Endothelial cell (in vitro differentiated cells): ENCODE measurements at places on chromosomes 13 and 19.

- DNase-seq: no peak
Observed at GRCh38 chr19:10552510-10553053, 8.9 kb downstream of the ATG4D start.

DNA sequence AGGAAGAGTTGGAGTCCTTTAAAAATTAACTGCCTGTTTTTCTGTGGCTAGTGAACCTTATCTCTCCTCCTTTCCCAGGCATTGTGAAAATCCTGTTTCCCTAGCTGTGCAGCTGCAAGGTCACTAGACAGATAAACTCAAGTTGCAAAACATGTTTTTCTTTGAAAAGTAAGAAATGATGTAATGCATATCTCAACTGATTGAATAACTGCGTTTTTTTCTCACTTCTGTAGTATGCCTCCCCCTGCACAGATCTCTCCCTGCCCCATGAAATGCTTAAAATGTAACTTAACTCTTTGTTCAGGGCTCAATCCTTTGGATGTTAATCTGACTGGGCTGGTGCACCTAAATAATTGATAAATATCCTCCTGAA, 27.7 kb upstream of the CYSLTR2 start:
- DNase-seq: no peak

- DNase-seq: no peak
Observed at GRCh38 chr13:105336706-105337576, 1198.5 kb downstream of the EFNB2 start.

- no peak for DNase-seq
Observed at GRCh38 chr19:14467816-14468215, 7.3 kb downstream of the PTGER1 start.

DNA sequence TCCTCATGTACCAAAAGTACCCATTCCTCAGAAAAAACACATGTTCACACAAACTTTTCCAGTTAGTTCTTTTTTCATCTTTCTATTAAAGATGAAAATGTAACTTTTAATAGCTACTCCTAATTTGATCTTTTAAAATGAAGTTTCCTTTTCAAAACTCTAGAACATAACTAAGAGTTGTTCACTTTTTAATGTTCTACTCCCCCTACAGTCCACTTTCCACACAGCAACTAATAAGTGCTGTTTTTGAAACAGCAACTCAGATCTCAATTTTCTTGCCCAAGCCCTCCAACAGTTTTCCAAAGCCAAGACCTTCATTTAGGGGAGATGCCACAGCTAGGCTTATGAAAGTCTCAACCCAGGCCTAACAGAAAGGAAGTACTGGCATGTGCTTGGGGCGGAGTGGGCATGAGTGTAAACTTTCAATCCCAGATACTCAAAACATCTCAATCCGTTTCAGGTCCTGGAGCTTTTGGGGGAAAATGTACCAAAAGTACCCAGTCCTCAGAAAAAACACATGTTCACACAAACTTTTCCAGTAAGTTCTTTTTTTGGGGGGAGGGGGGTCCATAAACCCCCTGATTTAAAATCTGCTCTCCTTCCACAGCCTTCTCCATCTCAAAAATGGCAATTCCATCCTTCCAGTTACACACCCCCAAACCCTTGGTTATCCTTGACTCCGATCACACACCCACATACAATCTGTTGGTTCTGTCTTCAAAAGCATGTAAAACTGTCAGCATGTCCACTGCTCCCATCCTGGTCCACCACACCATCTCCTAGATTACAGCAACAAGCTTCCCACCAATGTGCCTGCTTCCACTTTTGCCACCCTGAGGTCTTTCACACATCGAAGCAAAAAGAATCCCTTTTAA, 2.0 kb downstream of the FBL start:
- DNase-seq: peak; percentile 36

- DNase-seq: no peak
Observed at GRCh38 chr13:21039097-21039800, 22.1 kb downstream of the LATS2 start.

DNA sequence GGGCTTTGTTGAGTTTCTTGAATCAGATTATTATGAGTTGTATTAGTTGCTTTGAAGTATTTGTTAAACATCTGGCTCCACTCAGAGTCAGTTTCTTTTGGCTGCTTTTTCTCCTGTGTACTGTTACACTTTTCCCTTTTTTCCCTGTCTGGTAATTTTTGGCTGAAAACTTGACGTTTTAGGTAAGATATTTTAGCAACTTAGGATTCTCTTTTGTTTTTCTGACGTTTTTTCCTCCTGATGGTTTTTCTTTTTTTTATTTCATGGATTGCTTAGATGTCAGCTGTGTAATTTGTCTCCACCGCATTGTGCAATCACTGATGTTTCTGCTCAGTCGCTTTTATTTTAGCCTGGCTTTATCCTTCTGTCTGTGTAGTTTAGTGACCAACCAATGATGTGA, 20.7 kb downstream of the RFC3 start:
- DNase-seq: no peak

DNA sequence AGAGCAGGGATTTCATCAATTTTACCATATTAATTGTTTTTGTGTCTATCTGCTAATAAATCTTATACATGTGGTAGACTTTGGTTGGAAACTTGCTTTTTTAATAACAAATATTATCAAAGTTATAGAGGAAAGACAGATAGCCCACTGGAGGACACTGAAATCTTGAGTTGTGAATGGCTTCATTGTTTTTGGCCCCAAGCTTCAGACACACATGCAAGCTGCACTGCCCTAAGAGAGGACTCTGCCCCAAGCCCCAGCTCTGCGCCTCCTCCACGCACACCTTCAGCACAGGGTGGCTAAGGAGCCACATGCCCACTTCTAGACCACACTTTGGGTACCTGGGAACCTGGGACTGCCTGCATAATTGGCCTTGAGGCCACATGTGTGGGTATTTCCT, 35.2 kb downstream of the RCBTB2 start:
- no peak for DNase-seq

DNA sequence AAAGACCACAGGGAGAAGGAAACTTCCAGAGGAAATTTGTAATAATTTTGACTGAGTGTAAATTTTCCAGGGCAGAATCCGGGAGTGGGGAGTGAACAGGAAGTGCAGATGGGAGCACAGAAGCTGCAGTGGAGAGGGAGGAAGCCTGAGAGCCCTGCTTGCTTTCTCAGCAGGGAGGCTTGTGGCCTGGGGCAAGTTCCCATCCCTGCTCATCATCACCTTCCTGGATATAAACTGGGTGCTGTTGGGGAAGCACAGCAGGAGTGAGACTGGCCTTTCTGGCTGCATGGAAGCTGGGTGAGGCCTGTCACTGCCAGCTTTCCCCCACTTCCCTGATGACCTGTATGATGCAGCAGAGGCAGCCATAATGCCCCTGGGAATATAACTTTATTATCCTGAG, 532.9 kb downstream of the SLITRK6 start:
- no peak for DNase-seq

GRCh38 chr13:49225223-49226042, 5.3 kb downstream of the MLNR start:
- no peak for DNase-seq

GRCh38 chr13:41782086-41782485, 178.8 kb downstream of the VWA8 start:
- no peak for DNase-seq

GRCh38 chr13:50636007-50636704, 207.3 kb downstream of the DLEU7 start:
- no peak for DNase-seq

DNA sequence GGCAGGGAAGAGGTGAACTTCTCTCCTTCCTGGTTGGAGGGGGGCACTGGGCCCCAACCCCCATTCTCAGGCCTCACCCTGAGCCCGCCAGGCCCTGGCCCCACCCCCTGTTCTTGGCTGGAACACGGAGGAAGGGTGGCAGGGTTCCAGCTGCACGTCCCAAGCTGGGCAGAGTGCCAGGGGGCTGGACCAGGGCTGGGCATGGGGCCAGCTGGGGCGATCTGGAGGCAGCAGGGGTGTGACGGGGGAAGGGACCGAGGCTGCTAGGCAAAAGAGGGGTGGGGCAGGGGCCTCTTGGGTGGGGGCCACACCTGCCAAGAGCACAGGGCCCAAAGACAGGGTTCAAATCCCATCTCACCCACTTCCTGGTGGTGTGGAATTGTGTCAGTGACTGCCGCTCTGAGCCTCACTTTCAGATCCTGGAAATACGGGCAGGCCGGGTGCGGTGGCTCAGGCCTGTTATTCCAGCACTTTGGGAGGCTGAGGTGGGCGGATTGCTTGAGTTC, 2.2 kb downstream of the HIF3A start:
- no peak for DNase-seq

GRCh38 chr13:101655435-101655834, 203.0 kb downstream of the ITGBL1 start:
- DNase-seq: no peak
